Karpas-422 (cell line): ENCODE measurements at places on chromosomes 4 and X. TPM values are rescaled to one million over a fixed set of nuclear protein-coding genes. Genes with fewer than 3 reads are reported as not detected.
A peak's percentile ranks its signal among the peaks of the same experiment; 100 is the strongest.

GRCh38 chr4:137631605-137632004, 99.3 kb upstream of the PCDH18 start:
- H3K4me1 ChIP-seq: no peaks in the 10 kb centered on the region
- no peaks in the 10 kb centered on the region for H3K27me3 ChIP-seq
- H3K27ac ChIP-seq: no peak overlapping the region
- DNase-seq: no peak

The TRMT44 gene
- 14.1 and 16.2 TPM in 2 replicates for total RNA-seq

DNA sequence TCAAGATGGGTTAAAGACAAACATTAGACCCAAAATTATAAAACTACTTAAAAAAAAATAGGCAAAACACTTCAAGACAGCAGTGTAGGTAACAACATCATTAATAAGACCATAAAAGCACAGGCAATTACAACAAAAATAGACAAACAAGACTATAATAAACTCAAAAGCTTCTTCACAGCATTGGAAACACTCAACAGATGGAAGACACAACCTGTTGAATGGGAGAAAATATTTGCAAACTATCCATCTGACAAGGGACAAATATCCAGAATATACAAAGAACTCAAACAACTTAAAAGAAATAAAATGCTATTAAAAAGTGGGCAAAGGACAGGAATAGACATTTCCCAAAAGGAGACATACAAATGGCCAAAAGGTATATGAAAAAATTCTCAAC, 170.7 kb downstream of the HHIP start:
- no peaks in the 10 kb centered on the region for H3K36me3 ChIP-seq
- no peak overlapping the region for H3K4me3 ChIP-seq
- H3K27ac ChIP-seq: no peak overlapping the region

DNA sequence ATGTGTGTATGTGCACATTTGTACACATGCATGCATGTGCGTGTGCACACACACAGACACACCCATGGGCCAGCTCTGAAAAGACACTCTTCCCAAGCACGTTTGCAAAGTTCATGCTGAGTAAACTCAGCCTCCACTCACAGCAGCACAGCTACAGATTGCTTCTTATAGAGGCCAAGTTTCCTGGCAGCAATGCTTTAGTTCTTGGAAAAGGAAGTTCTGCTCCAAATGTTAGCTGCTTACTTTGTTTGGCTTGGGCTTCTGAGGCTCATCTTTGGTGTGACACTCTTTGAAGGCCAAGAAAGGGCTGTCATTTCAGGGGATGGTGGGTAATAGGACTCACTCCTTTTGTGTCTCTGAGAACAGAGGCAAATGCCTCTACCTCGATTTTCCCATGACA, 6.6 kb downstream of the PLP1 start:
- peaks cover 3% of the 10 kb centered on the region; the same call in 1 of the 2 replicates for H3K27me3 ChIP-seq
- H3K4me3 ChIP-seq: no peak overlapping the region
- H3K4me1 ChIP-seq: peaks cover 4% of the 10 kb centered on the region
- H3K27ac ChIP-seq: no peak overlapping the region

GRCh38 chr4:124573056-124573455, 139.5 kb downstream of the ANKRD50 start:
- no peaks in the 10 kb centered on the region for H3K4me1 ChIP-seq
- H3K27me3 ChIP-seq: no peaks in the 10 kb centered on the region
- DNase-seq: no peak
- H3K27ac ChIP-seq: no peak overlapping the region
- H3K36me3 ChIP-seq: no peaks in the 10 kb centered on the region
- no peak overlapping the region for H3K4me3 ChIP-seq

DNA sequence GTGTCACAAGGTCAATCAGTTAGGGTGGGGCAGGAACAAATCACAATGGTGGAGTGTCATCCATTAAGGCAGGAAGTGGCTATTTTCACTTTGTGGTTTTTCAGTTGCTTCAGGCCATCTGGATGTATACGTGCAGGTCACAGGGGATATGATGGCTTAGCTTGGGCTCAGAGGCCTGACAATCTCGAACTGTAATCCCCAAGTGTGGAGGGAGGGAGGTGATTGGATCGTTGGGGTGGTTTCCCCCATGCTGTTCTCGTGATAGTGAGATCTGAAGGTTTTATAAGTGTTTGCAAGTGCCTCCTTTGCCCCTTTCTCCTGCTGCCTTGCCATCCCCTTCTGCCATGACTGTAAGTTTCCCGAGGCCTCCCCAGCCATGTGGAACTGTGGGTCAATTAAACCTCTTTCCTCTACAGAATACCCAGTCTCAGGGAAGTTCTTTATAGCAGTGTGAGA, 36.7 kb upstream of the STS start:
- DNase-seq: peak; percentile 97
- H3K27ac ChIP-seq: peak overlapping the region; percentile 100
- H3K36me3 ChIP-seq: no peaks in the 10 kb centered on the region
- H3K27me3 ChIP-seq: no peaks in the 10 kb centered on the region

- H3K27ac ChIP-seq: no peak within 1 kb of the TSS
- H3K36me3 ChIP-seq: no peaks in the 10 kb centered on the region
- H3K27me3 ChIP-seq: no peaks in the 10 kb centered on the region
- H3K4me3 ChIP-seq: no peak within 1 kb of the TSS
Observed at GRCh38 chr4:143336781-143337599, at the start of gene GAB1. Gene GAB1 (plus strand): TSS chr4:143336876. CDS start chr4:143337189, 313 bp downstream.

- no peaks in the 10 kb centered on the region for H3K4me1 ChIP-seq
- H3K36me3 ChIP-seq: no peaks in the 10 kb centered on the region
- H3K4me3 ChIP-seq: no peak overlapping the region
Observed at GRCh38 chr4:62601737-62602136, 1401.6 kb downstream of the ADGRL3 start.

DNA sequence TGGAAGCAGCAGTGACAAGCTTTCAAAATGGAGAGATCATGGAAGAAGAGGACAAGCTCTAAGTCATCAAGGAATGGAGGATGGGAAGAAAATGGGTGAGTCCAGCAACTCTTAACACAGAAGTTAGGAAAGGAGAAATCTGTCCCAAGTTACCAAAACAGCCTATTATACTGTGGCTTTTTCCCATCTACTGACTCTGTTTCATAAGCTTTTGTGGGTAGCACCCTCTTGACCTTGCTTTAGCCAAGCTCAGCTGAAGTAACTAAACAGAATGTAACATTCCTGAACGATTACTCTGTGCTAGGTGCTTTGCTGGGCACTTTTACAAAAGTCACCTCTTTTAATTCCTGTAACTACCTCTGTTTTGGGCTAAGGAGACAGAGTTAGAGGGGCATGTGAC, 54.9 kb downstream of the MAP7D2 start:
- no peaks in the 10 kb centered on the region for H3K36me3 ChIP-seq
- peaks cover 97% of the 10 kb centered on the region for H3K4me1 ChIP-seq
- H3K27me3 ChIP-seq: no peaks in the 10 kb centered on the region

DNA sequence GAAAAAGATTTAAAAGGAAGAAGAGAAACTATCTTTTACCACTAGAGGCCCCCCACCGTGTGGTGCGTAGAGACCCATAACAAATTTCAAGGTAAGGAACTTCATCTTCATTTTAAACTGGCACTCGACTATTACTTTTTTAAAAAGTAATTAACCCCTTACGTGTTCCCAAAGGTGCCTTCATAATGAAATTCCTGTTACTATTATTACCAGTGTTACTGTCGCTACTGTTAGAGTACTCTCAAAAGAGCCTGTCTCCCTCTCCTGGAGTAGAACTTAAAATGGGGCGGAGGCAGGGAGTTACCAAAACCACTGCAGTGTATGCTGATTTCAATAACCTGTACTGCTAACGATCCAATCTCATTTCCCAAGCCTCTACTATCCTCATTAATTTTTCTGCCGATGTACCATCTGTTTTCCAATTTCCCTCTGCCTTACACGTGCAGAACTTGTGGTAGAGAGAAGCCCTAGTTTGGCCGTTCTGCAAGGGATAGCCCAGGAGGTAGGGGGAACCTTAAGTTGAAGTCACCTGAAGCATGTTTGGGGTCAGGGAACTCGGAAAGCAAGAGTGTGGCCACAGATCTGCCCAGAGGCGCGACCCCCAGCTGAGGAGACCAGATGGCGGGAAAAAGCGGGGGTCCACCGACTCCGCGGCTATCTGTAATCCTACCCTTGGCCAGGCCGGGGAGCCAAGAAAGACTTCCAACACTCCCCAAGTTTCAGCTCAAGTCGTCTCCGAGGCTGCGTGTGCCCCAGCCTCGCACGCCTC, 720 bp upstream of the STK26 start:
- peaks cover 21% of the 10 kb centered on the region for H3K4me1 ChIP-seq
- H3K27me3 ChIP-seq: no peaks in the 10 kb centered on the region
- no peak overlapping the region for H3K27ac ChIP-seq

- no peak for DNase-seq
- H3K27me3 ChIP-seq: no peaks in the 10 kb centered on the region
- no peak overlapping the region for H3K4me3 ChIP-seq
- no peak overlapping the region for H3K27ac ChIP-seq
- no peaks in the 10 kb centered on the region for H3K36me3 ChIP-seq
- no peaks in the 10 kb centered on the region for H3K4me1 ChIP-seq
Observed at GRCh38 chrX:38055170-38055847, 49.0 kb downstream of the SYTL5 start.

DNA sequence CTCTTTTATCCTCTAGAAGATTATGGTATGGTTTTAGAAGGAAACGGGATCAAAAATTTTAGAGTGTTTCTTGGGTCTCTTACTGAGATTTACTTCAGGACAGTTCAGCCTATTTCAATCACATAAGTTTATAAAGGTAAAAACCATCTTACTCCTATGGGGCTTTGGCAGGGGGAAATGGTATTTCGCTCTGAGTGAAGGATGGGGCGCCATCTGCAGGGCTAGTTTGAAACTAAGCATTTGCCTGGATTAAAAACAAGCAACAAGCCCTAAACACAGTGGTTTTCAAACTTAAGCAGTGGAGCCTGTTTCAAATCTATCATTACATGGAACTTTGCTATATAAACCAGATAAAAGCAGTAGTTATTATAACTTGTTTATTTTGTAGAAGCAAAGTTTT, 361.5 kb upstream of the FMR1 start:
- H3K4me3 ChIP-seq: no peak overlapping the region
- H3K27me3 ChIP-seq: no peaks in the 10 kb centered on the region
- no peaks in the 10 kb centered on the region for H3K4me1 ChIP-seq
- no peaks in the 10 kb centered on the region for H3K36me3 ChIP-seq

The SRPX2 gene
- not detected in 2 replicates for total RNA-seq

- H3K4me3 ChIP-seq: peak within 1 kb of the TSS; percentile 100
- H3K27ac ChIP-seq: peak within 1 kb of the TSS; percentile 90
- DNase-seq: peak; percentile 93
- H3K36me3 ChIP-seq: peaks cover 17% of the 10 kb centered on the region
- no peaks in the 10 kb centered on the region for H3K27me3 ChIP-seq
Observed at GRCh38 chr4:70901984-70902576, at the start of gene MOB1B. Gene MOB1B (plus strand): TSS chr4:70902369. CDS start chr4:70902537, 168 bp downstream.

The SULT1B1 gene
- total RNA-seq: not detected in 2 replicates

The SLC16A2 gene
- 0.79 TPM in 1 of 2 replicates, not detected in the other for total RNA-seq

The P2RY4 gene
- not detected in 2 replicates for total RNA-seq

GRCh38 chrX:23851544-23851943, 56.2 kb downstream of the APOO start:
- H3K27ac ChIP-seq: no peak overlapping the region
- no peak for DNase-seq
- no peaks in the 10 kb centered on the region for H3K27me3 ChIP-seq
- no peaks in the 10 kb centered on the region for H3K4me1 ChIP-seq
- no peaks in the 10 kb centered on the region for H3K36me3 ChIP-seq
- H3K4me3 ChIP-seq: no peak overlapping the region

DNA sequence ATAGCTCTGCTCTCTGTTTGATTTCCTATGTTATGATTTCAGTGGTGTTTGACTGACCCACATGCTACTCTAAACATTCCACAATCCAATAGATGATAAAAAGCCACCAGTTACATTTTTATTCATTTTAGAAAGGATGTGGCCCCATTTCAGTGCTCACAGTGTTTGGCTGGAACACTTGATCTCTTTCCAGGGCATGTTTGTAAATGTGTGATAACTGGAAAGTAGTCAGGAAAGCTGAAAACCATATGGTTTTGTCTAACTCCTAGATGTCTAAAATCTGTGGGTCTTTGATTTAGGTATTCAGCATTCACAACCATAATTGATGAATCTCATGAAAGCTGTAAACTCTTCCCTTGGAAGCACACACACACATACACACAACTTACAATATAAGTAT, 904.9 kb upstream of the AGA start:
- DNase-seq: no peak
- H3K27ac ChIP-seq: no peak overlapping the region
- H3K4me1 ChIP-seq: no peaks in the 10 kb centered on the region
- no peaks in the 10 kb centered on the region for H3K36me3 ChIP-seq
- no peaks in the 10 kb centered on the region for H3K27me3 ChIP-seq

GRCh38 chr4:113101669-113102068, 52.2 kb downstream of the ANK2 start:
- H3K36me3 ChIP-seq: no peaks in the 10 kb centered on the region
- no peak overlapping the region for H3K4me3 ChIP-seq
- DNase-seq: no peak

GRCh38 chr4:18518098-18518497, 496.5 kb upstream of the LCORL start:
- no peaks in the 10 kb centered on the region for H3K27me3 ChIP-seq
- H3K4me1 ChIP-seq: no peaks in the 10 kb centered on the region
- no peak overlapping the region for H3K4me3 ChIP-seq

The TLR10 gene
- 48.5 and 142 TPM in 2 replicates for total RNA-seq

DNA sequence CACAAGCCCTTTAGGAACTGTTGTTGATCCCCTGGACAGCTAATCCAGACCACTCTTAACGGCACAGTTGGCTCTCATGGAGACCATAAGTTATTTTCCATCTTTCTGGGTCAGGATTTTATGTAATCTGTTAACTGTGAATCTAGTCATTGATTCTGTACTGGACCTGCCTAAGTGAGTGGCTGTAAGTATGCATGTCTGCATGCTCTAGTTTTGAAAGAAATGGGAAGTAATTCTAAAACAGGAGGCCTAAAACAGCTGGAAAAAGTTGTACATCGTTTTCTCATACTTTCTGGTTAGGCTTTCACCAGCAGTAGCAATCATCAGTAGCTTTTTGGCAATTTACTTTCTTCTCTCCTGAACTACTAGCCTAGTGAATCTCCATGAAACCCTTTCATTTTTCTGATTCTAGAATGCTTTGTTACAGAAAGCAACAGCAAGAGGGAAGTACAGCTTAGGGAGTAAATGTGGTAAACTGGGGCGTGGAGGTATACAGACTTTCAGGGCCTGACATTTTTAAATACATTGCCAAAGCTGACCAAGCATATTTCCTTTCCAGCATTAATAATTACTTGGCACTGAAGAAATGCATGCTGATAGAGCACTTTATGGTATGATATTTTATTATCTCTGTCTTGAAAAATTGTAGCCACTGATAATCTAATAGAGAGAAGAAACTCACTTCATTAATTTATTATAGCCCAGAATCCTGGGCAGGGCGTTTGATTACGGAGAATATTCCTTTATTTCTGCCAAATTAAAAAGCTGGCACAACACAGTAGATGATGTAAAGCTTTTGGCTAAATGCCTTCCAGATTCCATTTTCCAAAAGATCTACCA, 202.7 kb downstream of the BANK1 start:
- peaks cover 49% of the 10 kb centered on the region for H3K4me1 ChIP-seq
- H3K4me3 ChIP-seq: no peak overlapping the region
- H3K27ac ChIP-seq: peak overlapping the region; percentile 75
- no peaks in the 10 kb centered on the region for H3K27me3 ChIP-seq
- peak; percentile 52 for DNase-seq

GRCh38 chrX:79270401-79270800, 96.7 kb downstream of the ITM2A start:
- no peaks in the 10 kb centered on the region for H3K4me1 ChIP-seq
- H3K36me3 ChIP-seq: no peaks in the 10 kb centered on the region
- no peak overlapping the region for H3K27ac ChIP-seq
- no peak overlapping the region for H3K4me3 ChIP-seq
- no peaks in the 10 kb centered on the region for H3K27me3 ChIP-seq
- DNase-seq: peak; percentile 63

GRCh38 chr4:126850286-126850685, 782.5 kb upstream of the INTU start:
- no peak overlapping the region for H3K4me3 ChIP-seq
- no peak for DNase-seq
- no peaks in the 10 kb centered on the region for H3K27me3 ChIP-seq
- H3K27ac ChIP-seq: no peak overlapping the region

The TASL gene
- 0.30 and 1.5 TPM in 2 replicates for total RNA-seq
